ENCODE measurements at places on chromosomes 4 and X. TPM values are rescaled to one million over a fixed set of nuclear protein-coding genes. Genes with fewer than 3 reads are reported as not detected.

DNA sequence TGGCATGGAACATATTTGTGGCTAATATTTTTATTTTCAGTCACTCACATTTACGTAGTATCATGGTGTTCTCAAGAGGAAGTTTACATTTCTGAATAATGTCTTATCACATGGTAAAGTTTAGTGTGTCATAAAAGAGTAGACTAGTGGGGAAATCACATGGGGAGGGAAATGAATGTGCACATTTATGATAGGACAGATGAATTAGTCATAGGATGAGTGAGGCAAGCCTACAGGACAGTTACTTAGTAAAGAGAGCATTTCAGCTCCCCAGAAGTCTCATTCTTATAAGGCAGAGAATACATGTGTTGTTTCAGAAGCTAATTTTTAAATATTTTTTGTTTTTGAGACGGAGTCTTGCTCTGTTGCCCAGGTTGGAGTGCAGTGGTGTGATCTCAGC, 6.2 kb downstream of the GK start:
- DNase-seq, result no peak

CXorf65 gene
- not detected for total RNA-seq

XK gene
- 14.3 TPM for total RNA-seq

PCDH7 gene
- 65.0 TPM for total RNA-seq

DNA sequence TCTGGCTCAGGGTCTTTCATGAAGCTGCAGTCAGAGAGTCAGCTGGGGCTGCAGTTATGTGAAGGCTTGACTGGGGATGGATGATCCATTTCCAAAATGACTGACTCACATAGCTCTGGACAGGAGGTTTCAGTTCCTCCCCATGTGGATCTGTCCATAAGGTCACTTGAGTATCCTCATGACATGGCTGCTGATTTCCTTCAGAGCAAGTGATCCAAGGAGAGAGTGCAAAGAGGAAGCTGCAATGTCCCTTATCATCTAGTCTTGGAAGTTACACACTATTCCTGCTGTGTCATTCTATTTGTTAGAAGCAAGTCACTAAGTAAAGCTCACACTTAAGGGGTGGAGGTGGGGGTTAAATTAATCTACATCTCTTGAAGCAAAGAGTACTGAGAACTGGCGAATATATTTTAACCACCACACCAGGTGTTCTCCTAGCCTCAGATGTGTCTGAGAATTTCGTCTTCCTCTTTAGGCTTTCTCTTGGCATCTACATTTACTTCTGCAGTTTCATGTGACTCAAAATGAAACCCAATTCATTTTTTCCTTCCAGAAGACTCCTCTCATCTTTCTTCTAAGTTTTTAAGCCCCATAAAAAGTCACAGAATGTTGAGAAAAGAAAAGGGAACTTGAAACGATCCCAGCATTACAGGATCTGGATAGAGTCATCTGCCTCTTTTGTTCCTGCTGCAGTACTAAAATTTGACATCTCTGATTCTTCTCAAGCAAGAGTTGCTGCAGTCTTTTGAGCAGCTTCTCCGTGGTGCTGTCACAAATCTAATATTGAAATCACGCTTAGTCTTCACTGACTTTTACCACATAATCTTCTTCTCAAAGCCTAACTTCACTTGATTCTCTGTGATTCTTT, 3.8 kb upstream of the GRPR start:
- peak; percentile 21 for DNase-seq

EMCN gene
- total RNA-seq, result 25.1 TPM

DNA sequence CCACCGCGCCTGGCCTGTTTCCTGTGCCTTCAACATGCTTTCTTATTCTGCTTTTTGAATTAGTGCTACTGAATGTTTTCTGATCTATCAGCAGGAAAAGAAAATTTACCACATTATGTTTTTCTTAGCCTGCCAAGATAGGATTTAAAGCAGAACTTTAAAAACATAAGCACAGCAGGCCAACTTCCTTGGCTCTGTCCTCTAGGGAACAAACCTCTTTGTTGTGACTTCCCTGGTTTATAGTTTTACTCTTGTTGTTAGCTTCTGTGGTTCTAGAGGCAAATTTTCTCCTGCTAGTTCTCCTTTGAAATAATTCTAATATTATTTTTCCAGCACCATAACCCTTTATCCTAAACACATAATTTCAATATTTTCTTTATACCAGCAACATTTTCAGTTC, 605.1 kb downstream of the ADGRL3 start:
- no peak for DNase-seq

DNA sequence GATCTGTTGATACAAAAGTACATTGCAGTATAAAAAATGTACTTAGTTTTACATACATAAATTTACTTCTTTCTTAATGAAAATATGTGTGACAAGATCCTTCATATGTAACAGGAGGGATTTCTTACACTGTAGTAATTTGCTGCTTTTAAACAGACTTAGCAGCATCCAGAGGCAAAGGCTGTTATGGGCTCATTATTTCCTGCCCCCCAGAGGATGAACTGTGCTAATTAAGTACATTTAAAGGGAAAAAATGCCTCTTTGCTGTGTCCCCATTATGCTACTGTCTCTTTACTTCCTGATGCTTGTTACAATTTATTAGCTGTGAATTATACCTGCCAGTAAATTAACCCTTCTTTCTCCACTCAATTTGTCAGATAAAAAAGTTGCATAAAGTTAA, 47.1 kb downstream of the NDST3 start:
- DNase-seq, result no peak

GLRA3 gene
- total RNA-seq, result not detected

- DNase-seq, result no peak
Observed at GRCh38 chr4:159235779-159236368, 133.0 kb downstream of the RAPGEF2 start.

KLHL8 gene
- 22.5 TPM for total RNA-seq

NSUN7 gene
- total RNA-seq, result 3.5 TPM

DUSP21 gene
- not detected for total RNA-seq

DNA sequence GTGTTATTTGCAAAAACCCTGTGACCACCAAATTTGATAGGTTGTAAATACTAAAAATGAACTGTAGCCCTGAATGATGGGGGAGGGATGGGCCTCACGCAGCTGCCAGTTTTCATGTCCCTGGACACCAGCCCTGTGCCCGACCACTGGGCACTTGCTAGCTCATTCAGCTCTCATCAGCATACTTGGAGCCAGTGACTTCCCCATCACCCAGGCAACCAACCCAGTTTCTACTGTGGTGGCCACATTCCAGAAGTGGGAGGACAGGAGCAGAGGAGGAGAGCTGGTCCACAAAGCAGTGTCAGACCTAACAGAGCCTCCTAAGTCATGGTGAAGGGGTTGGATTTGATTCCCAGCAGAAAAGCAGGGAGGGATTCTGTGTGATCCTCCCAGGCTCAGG, 128.2 kb downstream of the CPEB2 start:
- no peak for DNase-seq

DNA sequence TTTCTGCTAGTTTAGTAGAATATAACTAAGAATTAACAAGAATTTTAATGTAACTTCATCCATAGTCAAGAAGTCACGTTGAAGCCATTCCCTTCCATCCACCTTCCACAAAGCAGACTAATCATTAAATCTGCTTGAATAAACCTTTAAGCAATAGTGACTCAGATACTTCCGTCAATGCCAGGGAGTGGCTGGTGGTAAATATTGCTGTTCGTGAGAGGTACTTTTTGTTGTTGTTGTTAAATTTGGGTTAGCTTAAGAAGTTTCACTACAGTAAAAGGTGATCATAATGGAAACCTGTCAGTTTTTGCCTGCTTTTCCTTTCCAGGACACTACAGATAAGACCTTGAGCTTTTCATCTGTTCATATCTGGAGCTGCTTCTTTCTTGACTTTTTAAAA, 316.3 kb downstream of the TMA16 start:
- no peak for DNase-seq

NPNT gene
- total RNA-seq, result 110 TPM

CFAP99 gene
- not detected for total RNA-seq

CBLL2 gene
- not detected for total RNA-seq

GRCh38 chr4:122012735-122013134, 60.9 kb upstream of the TRPC3 start:
- DNase-seq, result no peak

GRCh38 chrX:46860557-46860956, 23.7 kb downstream of the RP2 start:
- DNase-seq, result no peak

- DNase-seq, result no peak
Observed at GRCh38 chrX:53674581-53674980, 11.9 kb downstream of the HUWE1 start.

AFM gene
- total RNA-seq, result not detected

- DNase-seq, result no peak
Observed at GRCh38 chrX:7985568-7985967, 58.4 kb upstream of the PNPLA4 start.

MAGEA2B gene
- total RNA-seq, result not detected

ENPEP gene
- 31.5 TPM for total RNA-seq

DNA sequence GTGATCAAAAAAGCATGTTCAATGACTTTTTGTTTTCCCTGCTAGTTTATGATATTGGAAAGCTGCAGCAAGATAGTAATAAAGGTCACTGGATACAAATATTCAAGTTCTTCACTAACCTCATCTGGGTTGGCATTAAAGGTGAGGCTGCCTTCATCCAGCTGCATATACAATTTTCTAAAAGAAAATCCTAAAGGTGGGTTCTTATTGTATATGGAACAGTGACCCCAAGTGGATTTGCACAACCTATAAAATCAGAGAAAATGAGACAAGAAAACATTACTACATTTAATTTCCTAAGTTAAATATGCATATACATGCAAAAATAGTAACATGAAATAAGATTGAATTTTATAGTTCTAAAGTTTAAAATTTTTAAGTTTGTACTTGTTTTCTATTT, 23.9 kb downstream of the FBXO8 start:
- no peak for DNase-seq

ZC4H2 gene
- 3.7 TPM for total RNA-seq

GRCh38 chr4:162015090-162015489, 148.7 kb downstream of the FSTL5 start:
- no peak for DNase-seq

CLIC2 gene
- 7.6 TPM for total RNA-seq

DNA sequence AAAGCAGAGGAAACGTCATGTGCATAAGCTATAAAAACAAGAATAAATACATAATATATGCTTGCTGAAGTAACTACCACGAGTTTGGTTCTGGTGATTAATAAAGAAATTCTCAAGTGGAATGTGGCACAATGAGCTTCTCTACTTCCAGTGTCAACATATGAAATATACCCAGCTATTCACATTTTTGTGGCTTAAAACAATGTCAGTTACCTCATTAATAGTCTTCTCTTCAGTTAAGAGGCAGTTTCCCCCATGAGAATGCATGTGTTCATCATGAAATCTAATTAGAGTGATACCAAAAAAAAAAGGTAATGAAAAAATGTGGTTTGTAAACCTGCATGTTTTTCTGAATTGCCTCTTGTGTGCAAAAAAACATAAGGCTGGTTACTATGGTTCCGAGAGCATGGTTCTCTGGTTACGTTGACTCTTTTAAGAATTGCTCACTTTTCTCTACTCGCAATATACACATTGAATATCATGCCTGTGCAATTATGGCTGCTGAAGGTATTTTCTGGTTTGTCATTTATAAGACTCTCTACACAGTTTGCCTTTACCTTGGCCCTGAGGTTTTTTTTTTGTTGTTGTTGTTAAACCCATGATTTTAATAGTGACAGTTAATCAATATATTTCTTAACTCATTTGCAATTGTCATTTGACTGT, 108.2 kb downstream of the PCDH7 start:
- no peak for DNase-seq

DNA sequence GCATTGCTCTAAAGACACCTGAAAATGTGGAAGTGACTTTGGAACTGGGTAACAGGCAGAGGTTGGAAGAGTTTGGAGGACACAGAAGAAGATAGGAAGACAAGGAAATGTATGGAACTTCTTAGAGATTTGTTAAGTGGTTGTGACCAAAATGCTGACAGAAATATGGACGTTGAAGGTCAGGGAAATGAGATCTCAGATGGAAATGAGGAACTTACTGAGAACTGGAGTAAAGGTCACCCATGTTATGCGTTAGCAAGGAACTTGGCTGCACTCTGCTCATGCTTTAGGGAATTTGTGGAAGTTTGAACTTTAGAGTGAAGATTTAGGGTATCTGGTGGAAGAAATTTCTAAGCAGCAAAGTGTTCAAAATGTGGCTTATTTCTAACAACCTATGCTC, 99.4 kb downstream of the FAM13A start:
- no peak for DNase-seq

- DNase-seq, result peak; percentile 20
Observed at GRCh38 chr4:55819634-55820033, at the start of gene EXOC1L. TSS of gene EXOC1L (plus strand) at chr4:55819790. CDS start at chr4:55820027, 237 bp downstream.

GRCh38 chrX:129842510-129843208, 1.0 kb downstream of the ZDHHC9 start:
- peak; percentile 24 for DNase-seq

DNA sequence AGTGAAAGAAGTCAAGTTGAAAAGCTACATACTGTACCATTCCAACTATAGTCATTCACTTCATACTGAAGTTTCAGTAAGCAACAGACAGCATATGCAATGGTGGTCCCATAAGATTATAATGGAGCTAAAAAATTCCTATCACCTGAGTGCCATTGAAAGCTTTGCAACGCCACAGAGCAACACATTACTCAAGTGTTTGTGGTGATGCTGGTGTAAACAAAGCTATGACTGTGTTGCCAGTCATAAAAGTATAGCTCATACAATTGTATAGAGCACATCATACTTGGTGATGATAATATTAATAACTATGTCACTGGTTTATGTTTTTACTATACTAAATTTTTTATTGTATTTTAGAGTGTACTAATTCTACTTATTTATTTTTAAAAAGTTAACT, 78.9 kb downstream of the NAF1 start:
- no peak for DNase-seq
